ENCODE measurements at places on chromosomes 6 and 20.
A peak's percentile ranks its signal among the peaks of the same experiment; 100 is the strongest.

DNA sequence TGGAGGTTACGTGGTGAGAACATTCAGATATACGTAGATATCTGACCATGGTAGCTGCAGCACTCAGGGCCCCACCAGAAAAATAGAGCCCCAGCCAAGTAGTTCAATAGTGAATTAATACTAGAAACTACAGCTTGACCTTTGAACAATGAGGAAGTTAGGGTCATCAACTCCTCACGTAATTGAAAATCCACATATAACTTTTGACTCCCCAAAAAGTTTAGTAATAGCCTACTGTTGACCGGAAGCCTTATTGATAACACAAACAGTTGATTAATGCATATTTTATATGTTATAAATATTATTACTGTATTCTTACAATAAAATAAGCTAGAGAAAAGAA lies 117.9 kb downstream of the SNX5 start:
- DNase-seq: no peak

GRCh38 chr6:108655806-108656651 lies 95.3 kb downstream of the FOXO3 start:
- DNase-seq: peak; percentile 81

DNA sequence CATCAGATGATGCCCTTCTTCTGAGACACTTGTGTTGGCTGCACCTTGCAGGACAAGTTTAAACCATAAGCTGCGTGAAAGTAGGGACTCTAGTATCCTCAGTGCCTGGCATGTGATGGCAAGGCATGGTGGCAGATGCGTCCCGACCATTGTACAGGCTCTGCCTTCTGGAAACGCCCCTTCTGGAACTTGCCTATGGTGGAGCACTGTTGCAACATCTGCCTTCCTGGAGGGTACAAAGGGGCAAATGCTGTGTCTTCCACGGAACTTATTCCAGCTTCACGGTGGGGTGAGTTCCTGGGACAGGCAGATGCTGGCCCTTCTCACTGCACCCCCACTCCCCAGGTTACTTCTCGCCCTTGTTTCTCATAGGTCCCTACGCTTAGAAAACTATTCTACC lies 232.8 kb downstream of the THBS2 start:
- no peak for DNase-seq

DNA sequence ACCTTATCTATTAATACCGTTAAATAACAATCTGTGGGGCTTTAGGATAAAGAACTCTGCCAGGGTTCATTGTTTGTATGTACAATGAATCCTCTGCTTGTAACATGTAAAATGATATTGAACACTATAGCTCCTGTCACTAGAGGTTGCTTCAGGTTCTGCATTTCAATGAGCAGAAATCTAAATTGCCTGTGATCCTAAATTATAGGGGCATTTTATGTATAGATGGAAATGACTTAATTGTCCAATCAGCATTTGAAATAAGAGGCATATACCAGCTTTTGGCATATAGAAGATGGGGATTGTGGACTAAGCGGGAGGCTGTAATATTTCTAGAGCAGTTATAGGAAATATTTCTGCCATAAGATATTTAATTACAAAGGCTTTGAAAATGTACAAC lies 2.0 kb downstream of the NCOA3 start:
- DNase-seq: no peak

GRCh38 chr6:167703347-167703746 lies 123.4 kb upstream of the AFDN start:
- DNase-seq: no peak

DNA sequence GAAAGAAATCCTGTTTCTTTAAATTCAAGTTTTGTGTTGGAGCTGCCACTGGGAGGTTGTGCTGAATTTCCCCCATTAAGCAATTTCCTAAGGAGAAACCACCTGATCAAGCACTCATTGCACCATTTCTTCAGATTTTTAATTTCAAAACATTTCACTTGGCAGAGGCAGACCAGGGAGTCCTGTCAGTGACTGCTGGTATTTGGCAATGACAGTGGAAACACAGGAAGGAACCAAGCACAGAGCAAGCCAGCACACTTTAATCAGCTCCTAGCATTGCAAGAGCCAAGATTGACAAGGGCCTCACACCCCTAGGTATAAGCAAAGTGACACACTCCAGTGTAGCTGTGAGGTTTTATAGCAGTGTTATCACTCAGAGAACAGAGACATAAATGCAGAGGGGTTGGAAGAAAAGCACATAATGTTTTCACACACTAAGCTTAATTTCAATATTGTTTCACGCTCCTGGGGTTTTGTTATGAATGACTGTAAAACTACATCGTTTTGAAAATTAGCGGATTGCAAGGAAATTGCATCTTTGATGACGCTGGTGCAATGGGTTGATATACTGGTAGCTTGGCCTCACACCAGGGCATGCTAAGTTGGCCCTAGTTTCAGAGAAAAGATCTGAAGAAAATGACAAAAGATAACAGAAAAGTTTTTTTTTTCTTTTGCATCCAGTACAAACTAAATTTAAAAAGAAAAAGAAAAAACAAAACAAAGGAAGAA lies 768.4 kb downstream of the TFAP2A start:
- DNase-seq: no peak

DNA sequence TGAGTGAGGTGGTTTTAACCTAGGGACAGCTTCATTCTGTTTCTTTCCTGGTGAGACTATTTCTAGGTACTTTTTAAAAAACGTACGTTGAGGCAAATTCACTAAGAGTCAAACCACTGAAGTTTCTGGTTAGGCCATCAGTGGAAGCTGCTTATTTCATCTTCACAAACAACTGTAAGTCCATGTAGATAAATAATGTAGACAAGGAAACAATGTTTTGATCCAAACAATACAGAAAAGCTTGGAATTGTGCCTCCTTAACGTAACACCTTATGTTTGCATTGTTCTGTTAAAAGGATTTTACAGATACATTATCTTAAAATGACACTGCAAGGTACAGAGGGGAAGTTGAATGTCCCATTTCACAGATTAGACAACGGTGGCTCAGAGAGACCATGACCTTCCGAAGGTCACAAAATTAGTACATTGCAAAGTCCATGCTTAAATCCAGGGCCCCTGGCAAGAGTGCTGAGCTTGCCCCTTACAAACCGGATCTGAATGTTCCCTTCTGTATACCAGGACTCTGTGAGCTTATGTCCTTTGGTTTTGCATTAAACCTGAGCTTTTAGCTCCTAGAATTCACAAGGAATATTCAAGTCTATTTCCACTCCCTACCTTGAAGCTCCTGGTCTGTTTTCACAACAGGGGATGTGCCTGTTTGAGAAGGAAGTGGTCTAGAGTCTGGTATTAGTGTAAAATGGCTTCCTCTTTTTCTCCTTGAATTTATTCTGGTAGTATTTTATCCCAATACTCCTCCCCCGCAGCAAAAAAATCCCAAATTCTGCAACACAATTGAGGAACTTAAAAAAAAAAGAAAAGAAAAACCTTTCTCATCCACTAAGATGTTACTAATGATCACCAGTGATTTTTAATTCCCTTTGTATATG lies 28.9 kb upstream of the ZNF217 start:
- no peak for DNase-seq

Measured in right hindlimb (tissue), 1 donor.